ENCODE measurements at places on chromosomes 12 and 14. TPM values are rescaled to one million over a fixed set of nuclear protein-coding genes. Genes with fewer than 3 reads are reported as not detected.

SPIC gene
- total RNA-seq, result not detected

GRCh38 chr12:121301876-121302275, 5.4 kb upstream of the CAMKK2 start:
- no peaks in the 10 kb centered on the region for H3K27me3 ChIP-seq
- H3K27ac ChIP-seq, result no peak overlapping the region
- H3K4me1 ChIP-seq, result peaks cover 5% of the 10 kb centered on the region
- H3K4me3 ChIP-seq, result no peak overlapping the region
- DNase-seq, result peak; percentile 32

DACT1 gene
- total RNA-seq, result 4.7 TPM

GRCh38 chr12:49323524-49324097, 556 bp downstream of the TROAP start:
- peaks cover 10% of the 10 kb centered on the region for H3K36me3 ChIP-seq
- no peak for DNase-seq
- peak overlapping the region; percentile 100 for H3K4me3 ChIP-seq
- H3K27me3 ChIP-seq, result peaks cover 2% of the 10 kb centered on the region
- peaks cover 26% of the 10 kb centered on the region for H3K4me1 ChIP-seq

- no peak for DNase-seq
- H3K4me1 ChIP-seq, result peaks cover 29% of the 10 kb centered on the region
- H3K27me3 ChIP-seq, result no peaks in the 10 kb centered on the region
Observed at GRCh38 chr12:104064842-104065427, 604 bp downstream of the HCFC2 start.

DNA sequence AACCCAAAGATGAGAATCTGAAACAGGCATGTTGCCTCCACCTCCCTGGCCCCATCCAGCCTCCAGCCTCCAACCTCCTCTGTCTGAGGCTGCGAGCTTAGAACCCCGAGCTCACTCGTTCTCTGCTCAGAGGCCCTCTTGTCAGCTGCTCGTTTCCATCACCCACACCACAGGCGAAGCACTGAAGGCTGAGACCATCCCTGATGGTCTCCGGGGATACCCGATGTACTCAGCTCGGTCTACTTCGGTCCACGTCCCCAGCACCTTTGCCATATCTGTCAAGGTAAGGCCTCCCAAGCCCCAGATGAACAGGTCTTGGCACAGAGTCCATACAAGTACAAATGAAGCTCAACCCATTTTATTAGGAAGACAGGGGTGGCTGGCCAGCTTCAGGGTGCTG, 72.4 kb downstream of the TTC7B start:
- peaks cover 3% of the 10 kb centered on the region for H3K36me3 ChIP-seq
- H3K4me3 ChIP-seq, result no peak overlapping the region
- no peaks in the 10 kb centered on the region for H3K27me3 ChIP-seq
- no peaks in the 10 kb centered on the region for H3K4me1 ChIP-seq

SLC10A1 gene
- total RNA-seq, result not detected

DNA sequence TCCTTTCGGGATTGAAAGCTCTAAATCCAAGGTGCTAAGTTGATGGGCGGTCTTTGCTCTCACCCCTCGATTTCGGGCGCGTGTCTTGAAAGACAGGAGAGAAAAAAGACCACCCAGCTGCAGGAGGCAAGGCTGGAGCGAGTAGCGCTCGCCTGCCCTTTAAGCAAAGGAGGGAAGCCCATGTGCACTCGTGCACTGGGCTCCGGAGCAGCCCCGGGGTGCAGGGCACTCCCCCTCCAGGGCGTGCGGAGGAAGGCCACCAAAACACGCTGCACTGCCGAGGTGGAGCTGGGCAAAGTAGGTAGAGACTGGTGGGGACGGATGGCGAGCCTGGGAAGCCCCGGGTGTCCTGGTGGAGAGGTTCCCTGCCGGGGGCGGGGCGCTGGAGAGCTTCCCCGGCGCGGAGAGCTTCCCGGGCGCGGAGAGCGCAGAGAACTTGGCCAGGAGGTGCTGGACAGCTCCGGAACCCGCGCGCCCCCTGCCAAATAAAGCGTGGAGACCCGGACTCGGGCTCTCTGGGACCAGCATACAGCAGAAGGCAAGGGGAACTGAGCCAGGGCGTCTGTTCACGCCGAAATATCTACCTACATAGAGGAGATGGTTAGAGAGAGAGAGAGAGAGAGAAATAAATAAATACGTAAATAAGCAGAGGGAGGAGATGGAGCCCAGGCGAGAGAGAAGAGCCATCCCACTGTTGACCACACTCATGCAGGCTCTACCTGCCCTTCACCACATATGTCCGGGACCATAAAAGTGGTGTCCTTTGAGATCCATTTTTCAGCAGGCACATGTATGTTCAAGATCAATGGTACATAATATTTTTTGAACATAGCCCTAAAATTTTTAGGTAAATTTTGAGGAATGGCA, 662 bp upstream of the NELL2 start:
- H3K4me1 ChIP-seq, result peaks cover 13% of the 10 kb centered on the region
- no peaks in the 10 kb centered on the region for H3K36me3 ChIP-seq
- no peak for DNase-seq

GRCh38 chr12:120943482-120943881, 34.9 kb upstream of the HNF1A start:
- H3K36me3 ChIP-seq, result no peaks in the 10 kb centered on the region
- peaks cover 2% of the 10 kb centered on the region for H3K27me3 ChIP-seq
- H3K4me1 ChIP-seq, result no peaks in the 10 kb centered on the region
- H3K27ac ChIP-seq, result no peak overlapping the region
- H3K4me3 ChIP-seq, result no peak overlapping the region

ZDHHC22 gene
- total RNA-seq, result not detected

DNA sequence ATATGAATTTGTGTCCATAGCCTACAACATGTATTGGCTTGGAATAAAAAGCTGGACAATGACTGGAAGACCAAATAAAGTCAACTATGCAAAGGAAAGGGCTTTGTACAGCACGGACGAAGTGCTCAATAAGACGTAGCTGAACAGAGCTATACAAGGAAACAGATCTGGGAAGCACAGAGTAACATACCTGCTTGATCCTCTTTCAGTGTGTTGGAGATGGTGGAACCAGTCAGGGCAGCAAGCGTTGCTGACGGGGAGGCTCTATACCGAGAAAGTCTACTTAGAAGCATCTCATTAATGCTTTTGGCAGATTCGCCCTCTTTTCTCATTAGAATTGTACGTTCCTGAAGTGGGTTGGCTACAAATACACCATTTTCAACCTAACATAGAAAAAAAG, 99.3 kb downstream of the HECTD4 start:
- peaks cover 6% of the 10 kb centered on the region for H3K4me1 ChIP-seq
- no peak overlapping the region for H3K4me3 ChIP-seq
- no peak for DNase-seq
- H3K27ac ChIP-seq, result no peak overlapping the region
- H3K36me3 ChIP-seq, result peaks cover 2% of the 10 kb centered on the region
- H3K27me3 ChIP-seq, result no peaks in the 10 kb centered on the region

DNA sequence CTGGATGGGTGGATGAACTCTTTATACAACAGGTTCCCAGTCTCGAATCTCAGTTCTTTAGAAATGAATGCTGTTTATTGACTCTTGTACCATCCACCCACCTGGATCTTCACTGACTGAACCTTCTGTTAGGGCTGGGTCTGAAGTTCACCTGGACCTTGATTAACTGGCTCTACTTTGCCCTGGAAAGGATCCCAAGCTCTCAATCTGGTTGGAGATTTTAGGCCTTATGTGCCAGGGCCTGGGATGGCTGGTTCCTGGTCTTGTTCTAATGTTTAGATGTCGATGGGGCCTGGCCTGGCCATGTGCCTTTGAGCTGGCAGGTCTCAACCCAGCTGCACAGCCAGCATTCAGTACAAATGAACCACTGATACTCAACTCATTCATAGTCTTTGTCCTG, 76.5 kb upstream of the MED13L start:
- no peak overlapping the region for H3K27ac ChIP-seq
- no peaks in the 10 kb centered on the region for H3K36me3 ChIP-seq
- H3K27me3 ChIP-seq, result peaks cover 2% of the 10 kb centered on the region
- H3K4me3 ChIP-seq, result no peak overlapping the region

GRCh38 chr12:10741845-10742244, 18.7 kb upstream of the YBX3 start:
- H3K27me3 ChIP-seq, result peaks cover 21% of the 10 kb centered on the region
- no peaks in the 10 kb centered on the region for H3K36me3 ChIP-seq
- peaks cover 17% of the 10 kb centered on the region for H3K4me1 ChIP-seq

DNA sequence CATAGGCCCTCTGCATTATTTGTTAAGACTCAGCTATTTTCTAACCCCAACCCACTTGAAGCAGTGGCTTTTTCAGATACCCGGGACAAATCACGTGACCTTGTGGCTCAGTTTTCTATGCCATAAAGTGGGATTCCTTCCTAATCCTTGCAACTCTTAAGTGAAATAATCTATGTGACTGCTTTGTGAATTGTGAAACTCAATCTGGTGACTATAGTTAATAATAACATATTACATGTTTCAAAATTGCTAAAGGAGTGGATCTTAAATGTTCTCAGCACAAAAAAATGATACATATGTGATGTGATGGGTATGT, 17.3 kb downstream of the EML1 start:
- H3K4me3 ChIP-seq, result no peak overlapping the region
- H3K4me1 ChIP-seq, result peaks cover 24% of the 10 kb centered on the region
- H3K27ac ChIP-seq, result no peak overlapping the region
- H3K36me3 ChIP-seq, result no peaks in the 10 kb centered on the region
- no peak for DNase-seq

ASIC1 gene
- total RNA-seq, result 2.3 TPM

TAS2R13 gene
- total RNA-seq, result 0.13 TPM

DNA sequence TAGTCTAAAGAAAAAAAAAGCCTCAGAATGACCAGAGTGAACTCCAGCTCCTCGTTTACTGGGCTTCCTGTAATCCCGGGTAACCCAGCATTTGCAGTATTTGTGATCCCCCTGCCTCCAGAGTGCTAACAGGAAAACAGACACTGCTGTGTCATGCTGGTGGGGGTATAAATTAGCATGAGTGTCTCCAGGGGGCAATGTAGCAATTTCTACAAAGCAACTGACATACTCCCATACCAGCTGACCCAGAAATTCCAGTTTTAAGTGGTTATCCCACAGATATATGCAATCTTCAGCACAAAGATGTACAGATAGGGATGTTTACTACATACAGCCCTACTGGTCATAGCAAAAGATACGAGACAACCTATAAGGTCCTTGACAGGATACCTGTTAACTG, 18.8 kb downstream of the TTC7B start:
- H3K4me1 ChIP-seq, result peaks cover 28% of the 10 kb centered on the region
- no peak overlapping the region for H3K4me3 ChIP-seq
- no peak overlapping the region for H3K27ac ChIP-seq
- peaks cover 6% of the 10 kb centered on the region for H3K36me3 ChIP-seq
- no peak for DNase-seq

- H3K27me3 ChIP-seq, result peaks cover 3% of the 10 kb centered on the region
- H3K36me3 ChIP-seq, result peaks cover 24% of the 10 kb centered on the region
- no peaks in the 10 kb centered on the region for H3K4me1 ChIP-seq
- no peak for DNase-seq
Observed at GRCh38 chr14:104401785-104402184, 177.8 kb upstream of the C14orf180 start.

All from HFFc6 (cell line).